ENCODE measurements at places on chromosomes 4 and X.
A peak's percentile ranks its signal among the peaks of the same experiment; 100 is the strongest.

GRCh38 chr4:169795585-169795984, 37.8 kb upstream of the HPF1 start:
- no peak for DNase-seq

- DNase-seq: no peak
Measured at GRCh38 chr4:183370786-183371185, 48.6 kb upstream of the CLDN24 start.

GRCh38 chr4:18578307-18578706, 556.8 kb upstream of the LCORL start:
- DNase-seq: no peak

DNA sequence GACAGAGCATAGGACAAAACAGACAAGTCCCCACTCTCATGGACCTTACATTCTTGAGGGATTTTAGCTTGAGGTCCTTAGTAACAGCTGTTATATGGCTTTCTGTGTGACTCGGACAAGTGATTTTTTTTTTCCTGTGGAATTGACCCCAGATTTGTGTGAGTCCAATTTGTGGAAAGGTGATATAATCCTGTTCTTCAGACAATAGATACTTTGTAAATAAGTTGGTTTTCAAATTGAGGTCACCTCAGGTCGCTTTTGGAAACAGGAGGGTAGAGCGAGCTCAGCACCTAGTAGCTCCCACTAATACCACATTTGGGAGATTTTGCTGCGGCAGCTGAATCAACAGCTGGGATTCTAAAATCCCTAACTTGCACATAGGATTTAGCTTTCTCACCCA, 1008.8 kb downstream of the ADGRL3 start:
- no peak for DNase-seq

- no peak for DNase-seq
Measured at GRCh38 chr4:95910749-95911148, 70.9 kb downstream of the PDHA2 start.

DNA sequence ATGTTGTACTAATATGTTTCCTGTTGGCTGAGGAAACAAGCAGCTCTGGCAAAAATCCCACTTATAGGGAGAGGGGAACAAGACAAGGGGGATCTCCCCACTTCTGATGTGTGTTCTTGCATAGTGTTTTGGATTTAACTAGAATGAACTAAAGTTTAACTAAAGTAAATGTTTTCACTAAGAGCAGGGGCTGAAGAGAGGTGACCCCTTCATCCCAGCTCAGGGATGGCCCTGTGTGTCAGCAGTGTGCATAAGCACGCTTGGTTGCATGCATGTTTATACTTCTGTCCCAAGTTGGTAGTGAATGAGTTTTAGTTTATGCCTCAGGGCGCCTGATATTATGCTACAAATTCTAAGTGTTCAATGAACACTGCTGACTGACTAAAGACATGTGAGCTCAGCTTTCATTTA, 169.4 kb downstream of the MGST2 start:
- no peak for DNase-seq

- peak; percentile 44 for DNase-seq
Measured at GRCh38 chrX:134908356-134908755, 82.4 kb upstream of the SMIM10 start.

- DNase-seq: no peak
Measured at GRCh38 chr4:167196344-167197012, 37.8 kb downstream of the SPOCK3 start.

DNA sequence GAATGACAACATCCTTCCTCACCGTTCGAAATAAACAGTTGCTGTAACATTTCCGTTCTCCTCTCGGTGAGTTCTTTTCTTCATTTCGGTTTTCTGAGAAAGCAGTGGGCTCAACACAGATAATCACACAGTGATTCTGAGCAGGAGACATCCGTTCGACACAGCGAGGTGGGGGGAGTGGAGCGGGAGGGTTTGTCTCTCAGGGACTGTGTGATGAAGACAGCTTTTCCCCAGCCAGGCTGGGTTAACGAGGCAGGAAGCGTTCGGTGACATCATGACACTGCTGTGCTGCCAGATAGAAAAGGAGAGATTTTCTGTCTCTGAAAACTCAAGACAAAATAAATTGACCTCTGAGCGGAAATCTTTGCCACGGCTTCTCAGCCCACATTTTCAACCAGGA, 119.3 kb downstream of the CRLF2 start:
- DNase-seq: no peak

DNA sequence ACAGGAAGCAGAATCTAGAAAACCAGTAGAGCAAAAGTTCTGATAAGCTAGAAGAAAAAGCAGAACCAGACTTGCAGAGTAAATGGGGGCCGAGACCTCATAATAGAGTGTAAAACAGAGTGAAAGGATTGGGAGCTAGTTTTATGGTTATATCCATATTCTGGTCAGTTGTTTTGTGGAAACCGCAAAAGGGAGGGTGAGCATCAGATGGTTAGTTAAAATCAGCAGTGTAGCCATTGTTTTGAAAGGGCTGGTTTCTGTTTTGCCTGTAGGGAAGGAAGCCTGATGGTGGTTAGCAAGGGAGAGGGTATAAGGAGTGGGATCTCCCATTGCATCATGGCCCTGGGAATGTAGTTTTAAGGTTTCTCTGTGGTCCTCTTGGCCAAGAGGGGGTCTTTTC, 17.2 kb upstream of the CCNI start:
- DNase-seq: no peak

DNA sequence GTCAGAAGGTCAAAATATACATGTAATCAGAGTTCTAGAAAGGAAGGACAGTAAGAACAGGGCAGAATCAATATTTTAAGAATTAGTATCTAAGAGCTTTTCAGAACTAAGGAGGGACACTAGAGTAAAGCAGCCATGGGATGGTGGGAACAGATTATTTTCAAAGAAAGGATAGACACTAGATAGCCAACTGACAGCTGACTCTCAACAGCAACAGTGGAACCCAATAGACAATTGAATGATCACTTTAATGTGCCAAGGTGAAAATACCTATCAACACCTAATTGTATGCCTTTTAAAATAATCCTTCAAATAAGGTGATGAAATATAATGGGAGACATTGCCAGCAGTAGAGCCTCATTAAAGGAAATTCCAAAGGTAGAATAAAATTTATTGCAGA, 26.5 kb upstream of the CCDC160 start:
- no peak for DNase-seq

GRCh38 chr4:158316264-158316663, 106.0 kb downstream of the TMEM144 start:
- no peak for DNase-seq

- no peak for DNase-seq
Measured at GRCh38 chrX:39384996-39385395, 583.7 kb downstream of the MID1IP1 start.

DNA sequence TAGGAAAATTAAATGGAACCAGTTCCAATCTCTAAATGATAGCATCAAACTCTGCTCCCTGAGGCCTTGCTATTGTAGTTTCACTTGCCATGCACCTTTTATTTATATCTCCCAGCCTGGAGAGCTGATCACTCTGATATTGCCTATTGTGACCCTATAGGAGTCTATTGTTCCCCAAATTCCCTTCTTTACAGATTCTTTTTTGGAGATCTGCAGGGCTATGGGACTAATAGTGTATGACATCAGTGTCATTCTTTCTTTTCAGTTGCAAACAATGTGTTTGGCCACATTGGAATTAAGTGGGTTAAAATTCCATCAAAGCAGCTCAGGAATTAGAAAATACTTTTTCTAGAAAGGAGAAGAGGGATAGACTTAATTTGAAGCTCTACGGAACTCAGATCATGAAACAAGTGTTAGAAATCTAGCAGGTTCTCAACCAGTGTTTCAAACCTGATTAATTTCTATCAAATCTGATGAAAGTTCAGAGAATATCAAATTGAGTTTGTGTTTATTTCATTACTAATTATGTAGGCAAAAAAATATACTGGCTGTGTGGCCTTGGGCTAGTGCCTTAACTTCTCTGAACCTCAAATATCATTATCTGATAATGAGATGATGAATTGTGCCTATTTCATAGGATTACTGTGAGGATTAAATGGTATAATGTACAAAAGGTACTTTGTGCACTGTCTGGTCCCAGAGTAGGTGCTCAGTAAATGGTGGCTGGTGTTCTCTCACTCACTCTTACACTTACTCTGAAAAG, 71.4 kb downstream of the COL4A6 start:
- no peak for DNase-seq

GRCh38 chr4:17642398-17642783, 27.9 kb downstream of the MED28 start:
- DNase-seq: no peak

GRCh38 chr4:115294717-115295116, 181.3 kb upstream of the NDST4 start:
- DNase-seq: no peak

GRCh38 chr4:19455850-19456602, 795.7 kb upstream of the SLIT2 start:
- DNase-seq: no peak

GRCh38 chr4:77344001-77344400, 187.0 kb downstream of the CCNG2 start:
- no peak for DNase-seq
